ENCODE measurements at places on chromosomes 1 and 21.
A peak's percentile ranks its signal among the peaks of the same experiment; 100 is the strongest.

DNA sequence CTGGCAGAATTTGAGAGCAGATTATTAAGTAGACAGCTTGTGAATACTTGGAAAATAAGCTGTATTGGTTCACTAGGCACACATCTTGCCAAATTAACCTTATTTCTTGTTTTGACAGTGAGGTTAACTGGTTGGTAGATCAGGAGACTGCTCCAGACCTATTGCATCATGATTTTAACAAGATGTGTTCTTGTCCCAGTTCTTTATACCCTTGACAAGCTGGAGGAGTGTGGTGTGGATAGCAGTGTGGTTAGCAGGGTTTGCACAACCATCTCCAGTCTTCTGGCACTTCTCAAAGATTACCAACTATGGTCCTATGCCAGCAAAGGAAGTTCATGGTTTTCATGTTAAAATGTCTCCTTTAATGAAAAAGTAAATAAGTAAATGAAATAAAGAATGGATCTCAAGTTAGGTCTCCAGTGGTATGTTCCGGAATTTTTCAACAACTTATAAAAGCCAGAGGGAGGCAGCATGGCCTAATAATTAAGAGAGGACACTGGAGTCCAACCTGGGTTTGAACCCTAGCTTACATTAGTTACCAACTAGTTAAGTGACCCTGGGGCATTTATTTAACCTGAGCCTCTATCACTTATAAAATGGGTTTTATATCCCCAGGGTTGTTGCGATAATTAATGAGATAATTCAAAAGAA is 34.1 kb downstream of the DDX20 start:
- no peak for DNase-seq

GRCh38 chr1:188895611-188896010 is 1582.1 kb downstream of the BRINP3 start:
- no peak for DNase-seq

- DNase-seq = no peak
These were observed 87.0 kb downstream of the GLUL start for GRCh38 chr1:182304627-182305026.

DNA sequence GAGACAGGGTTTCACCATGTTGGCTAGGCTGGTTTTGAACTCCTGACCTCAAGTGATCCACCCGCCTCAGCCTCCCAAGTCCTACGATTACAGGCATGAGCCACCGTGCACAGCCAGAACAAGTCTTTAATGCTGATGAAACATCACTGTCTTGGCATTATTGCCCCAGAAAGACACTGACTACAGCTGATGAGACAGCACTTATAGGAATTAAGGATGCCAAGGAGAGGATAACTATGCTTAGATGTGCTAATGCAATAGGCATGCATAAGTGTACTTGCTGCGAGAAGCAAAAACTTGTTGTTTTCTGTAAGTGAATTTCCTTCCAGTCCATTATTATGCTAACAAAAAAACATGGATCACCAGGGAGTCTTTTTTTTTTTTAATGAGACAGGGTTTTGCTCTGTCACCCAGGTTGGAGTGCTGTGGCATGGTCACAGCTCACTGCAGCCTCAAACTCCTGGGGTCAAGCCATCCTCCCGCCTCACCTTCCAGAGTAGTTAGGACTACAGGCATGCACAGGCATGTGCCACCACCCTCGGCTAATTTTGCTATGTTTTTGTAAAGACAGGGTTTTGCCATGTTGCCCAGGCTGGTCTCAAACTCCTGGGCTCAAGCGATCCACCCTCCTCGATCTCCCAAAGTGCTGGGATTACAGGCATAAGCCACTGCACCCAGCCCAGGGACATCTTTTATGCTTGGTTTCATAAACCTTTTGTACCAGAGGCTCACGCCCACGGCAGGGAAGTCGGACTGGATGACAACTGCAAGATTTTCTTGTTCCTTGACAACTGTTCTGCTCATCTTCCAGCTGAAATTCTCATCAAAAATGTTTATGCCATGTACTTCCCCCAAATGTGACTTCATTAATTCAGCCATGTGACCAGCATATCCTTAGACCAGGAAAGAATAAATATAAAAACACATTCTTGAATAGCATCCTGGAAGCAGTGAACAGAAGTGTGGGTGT is 23.1 kb downstream of the RHEX start:
- no peak for DNase-seq

DNA sequence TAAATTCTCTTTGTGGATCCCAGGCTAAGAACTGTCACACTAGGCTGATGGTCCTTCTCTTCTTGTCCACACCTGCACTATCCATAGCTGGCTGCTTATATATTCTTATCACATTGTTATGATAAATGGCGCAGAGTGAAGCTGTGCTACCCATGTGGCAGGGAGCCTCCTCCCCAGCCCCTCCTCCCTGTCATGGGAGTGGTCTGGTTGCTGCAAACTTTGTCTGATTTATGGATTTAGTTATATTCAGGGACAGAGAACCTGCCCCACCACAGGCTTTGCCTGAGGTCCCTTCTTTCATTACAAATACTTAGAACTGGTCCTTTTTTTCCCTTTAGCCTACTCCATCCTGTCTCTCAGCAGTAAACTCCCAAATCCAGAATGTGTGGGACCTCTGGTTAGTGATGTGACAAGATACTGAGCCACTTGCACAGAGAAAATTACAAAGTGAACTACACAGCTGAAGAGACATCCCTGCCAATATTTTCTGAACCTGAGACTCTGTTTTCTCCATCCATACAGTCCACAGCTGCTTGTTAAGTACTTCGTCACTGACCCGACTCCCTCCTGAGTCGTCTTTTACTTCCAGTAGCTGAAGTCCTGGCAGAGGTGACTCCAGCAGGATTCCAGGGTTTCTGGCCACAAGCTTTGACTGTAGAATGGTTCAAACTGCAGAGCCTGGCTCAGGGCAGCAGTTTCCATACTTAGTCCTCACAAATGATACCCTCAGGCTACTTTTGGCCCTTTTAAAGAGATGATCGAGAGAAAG is 37.6 kb downstream of the PTGFRN start:
- no peak for DNase-seq

- no peak for DNase-seq
These were observed 6.2 kb upstream of the PADI4 start for GRCh38 chr1:17301767-17302166.

GRCh38 chr1:105359457-105359856 is 1609.8 kb downstream of the AMY1C start:
- no peak for DNase-seq

GRCh38 chr21:41674402-41674801 is 92.5 kb downstream of the RIPK4 start:
- DNase-seq = no peak

DNA sequence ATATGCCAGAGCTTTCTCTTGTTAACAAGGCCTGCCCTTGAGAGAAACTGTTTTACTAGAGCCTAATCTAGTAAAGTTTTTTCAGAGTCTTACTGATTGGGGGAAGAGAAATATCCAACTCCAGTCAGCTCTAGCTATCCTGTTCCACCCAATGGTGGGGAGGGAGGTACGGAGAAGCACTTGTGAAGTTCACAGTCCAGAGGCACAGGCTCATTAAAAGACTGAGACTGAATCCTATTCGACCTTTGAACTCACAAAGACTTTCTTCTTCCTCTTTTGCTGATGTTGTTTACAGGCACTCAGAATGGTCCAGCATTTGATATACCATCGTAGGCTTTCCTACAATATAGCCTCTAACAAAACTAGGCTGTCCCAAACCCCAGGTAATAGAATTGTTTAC is 15.5 kb upstream of the SFT2D2 start:
- DNase-seq = no peak

DNA sequence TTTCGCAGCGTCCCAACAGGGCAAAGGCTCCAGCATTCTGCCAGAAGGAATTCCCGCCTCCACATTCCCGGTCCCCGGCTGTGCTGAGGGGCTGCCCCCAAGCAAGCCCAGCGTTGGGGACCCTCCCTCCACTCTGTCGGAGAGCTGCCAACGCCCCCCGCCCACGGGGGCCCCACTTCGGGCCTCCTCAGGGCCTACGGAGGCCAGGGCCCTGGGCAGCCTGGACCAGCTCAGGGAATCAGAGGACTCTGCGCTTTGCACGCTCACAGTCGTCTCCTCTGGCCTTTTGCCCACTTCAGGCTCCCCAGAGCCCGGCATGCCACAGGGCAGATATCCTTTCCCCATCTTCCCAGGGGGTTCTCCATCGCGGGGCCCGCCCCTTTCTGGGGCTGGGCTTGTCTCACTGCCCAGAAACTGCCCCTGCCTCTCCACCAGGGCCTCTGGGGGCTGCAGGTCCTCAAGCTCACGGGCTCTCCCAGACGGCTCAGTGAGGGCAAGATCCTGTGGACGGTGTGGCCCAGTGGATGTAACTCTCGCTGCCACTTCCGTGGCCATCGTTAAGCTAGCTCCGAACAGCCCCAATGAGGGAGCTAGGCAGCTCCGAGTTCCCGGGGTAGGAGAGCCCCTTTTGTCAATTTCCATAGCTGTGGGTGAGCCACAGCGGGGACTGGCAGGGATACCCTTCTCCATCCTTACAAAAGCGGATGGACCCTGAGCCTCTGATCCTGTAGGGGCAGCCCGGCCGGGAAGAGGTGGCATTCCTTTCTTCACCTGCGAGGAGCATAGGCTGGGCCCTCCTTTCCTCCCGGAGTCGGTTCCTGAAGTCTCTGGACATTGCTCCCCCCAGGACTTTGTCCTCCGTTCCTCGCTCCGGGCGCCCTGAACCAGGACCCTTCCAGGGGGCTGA is 2.8 kb downstream of the ITPKB start:
- DNase-seq = no peak

GRCh38 chr21:37266515-37267221 is 466 bp downstream of the VPS26C start:
- DNase-seq = no peak

- no peak for DNase-seq
These were observed 108.3 kb upstream of the FGGY start for GRCh38 chr1:59188413-59189213.

GRCh38 chr1:89935235-89935634 is 59.7 kb upstream of the ZNF326 start:
- no peak for DNase-seq

GRCh38 chr1:171206978-171207355 is 21.9 kb downstream of the FMO2 start:
- no peak for DNase-seq

- DNase-seq = peak; percentile 79
These were observed 63.7 kb downstream of the MAP10 start for GRCh38 chr1:232868793-232869491.

DNA sequence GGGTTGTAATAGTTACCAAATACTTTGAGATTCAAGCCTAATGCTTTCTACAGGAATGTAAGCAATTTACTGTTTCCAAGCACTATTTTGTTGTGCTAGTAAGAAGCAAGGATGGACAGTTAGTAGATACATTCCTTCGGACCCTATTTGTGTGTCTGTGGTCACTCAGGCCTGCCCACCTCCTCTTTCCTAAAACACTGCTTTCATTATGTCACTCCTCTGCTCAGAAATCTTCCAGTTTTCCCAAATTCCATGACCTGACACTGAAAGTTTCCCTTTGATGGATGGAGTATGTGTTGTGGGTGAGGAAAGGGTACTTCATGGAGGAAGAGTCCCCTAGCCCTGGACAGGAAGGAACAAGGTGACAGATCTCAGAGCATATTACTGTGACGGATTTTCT is 141.1 kb downstream of the DISP1 start:
- DNase-seq = no peak

- no peak for DNase-seq
These were observed 635.9 kb downstream of the SMYD3 start for GRCh38 chr1:245871191-245871590.

GRCh38 chr1:52752484-52752826 is 26.2 kb downstream of the ZYG11B start:
- DNase-seq = no peak

- no peak for DNase-seq
These were observed 191.7 kb downstream of the DISC1 start for GRCh38 chr1:231818337-231818736.

GRCh38 chr1:61323681-61324328 is 241.4 kb downstream of the NFIA start:
- no peak for DNase-seq

- DNase-seq = no peak
These were observed 6.8 kb upstream of the PSMG1 start for GRCh38 chr21:39189857-39190604.

DNA sequence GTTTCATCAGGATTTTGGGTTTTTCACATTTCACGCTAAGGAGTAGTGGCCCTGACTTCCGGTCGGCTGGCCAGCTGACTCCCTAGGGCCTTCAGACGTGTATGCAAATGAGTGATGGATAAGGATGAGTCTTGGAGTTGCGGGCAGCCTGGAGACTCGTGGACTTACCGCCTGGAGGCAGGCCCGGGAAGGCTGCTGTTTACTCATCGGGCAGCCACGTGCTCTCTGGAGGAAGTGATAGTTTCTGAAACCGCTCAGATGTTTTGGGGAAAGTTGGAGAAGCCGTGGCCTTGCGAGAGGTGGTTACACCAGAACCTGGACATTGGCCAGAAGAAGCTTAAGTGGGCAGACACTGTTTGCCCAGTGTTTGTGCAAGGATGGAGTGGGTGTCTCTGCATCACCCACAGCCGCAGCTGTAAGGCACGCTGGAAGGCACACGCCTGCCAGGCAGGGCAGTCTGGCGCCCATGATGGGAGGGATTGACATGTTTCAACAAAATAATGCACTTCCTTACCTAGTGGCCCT is 23.1 kb upstream of the TNFRSF1B start:
- peak; percentile 89 for DNase-seq

GRCh38 chr1:207817166-207817565 is 65.3 kb downstream of the CD46 start:
- no peak for DNase-seq

DNA sequence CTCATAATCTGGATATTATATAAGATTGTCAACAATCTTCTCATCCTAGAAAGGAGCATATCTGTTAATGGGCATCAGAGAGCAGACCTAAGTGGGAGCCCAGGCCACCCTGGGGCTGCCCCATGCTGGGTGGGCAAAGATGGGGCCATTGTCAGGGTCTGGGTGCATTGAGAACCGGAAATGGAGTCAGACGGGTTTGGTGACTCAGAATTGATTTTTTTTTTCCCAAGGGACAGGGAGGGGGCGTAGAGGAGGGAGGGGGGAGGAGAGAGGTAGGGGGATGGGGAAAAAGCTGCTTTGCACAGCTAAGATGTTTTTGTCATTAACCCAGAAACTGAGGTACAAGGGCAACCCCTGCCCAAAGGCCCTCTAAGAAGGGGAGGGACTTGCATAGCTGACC is 1.3 kb downstream of the ATXN7L2 start:
- DNase-seq = no peak

GRCh38 chr1:229841230-229841629 is 215.2 kb downstream of the URB2 start:
- DNase-seq = no peak

DNA sequence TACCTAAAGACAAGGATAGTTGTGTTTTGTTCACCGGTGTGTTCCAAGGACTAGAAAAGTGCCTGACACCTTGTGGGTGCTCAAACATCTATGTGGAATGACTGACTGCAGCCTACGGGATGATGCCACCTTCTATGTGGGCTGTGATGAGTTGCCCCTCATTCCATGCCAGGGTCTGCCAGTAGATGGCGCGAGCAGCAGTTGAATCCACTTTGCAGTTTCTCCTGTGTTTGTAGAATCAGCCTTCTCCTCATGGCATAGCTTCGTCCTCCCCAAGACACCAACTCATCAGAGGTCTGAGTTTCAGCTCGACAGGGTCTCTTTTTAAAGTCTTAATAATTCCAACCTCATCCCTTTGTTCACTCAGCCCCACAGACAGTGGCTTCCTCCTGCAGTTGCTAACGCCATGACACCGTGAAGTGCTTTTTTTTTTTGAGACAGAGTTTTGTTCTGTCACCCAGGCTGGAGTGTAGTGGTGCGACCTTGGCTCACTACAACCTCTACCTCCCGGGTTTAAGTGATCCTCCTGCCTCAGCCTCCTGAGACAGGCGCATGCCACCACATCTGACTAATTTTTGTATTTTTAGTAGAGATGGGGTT is 133.7 kb downstream of the CAPN8 start:
- peak; percentile 58 for DNase-seq

Measured in SJSA1 (cell line).